Activated CD4-positive, alpha-beta T cell treated with anti-CD3 and anti-CD28 coated beads, Interleukin-2, Interleukin-6, amounts not matched to agents 100 ng/mL and 50 ng/mL, durations not matched to agents 16 hours and 8 hours (primary cell): ENCODE measurements at places on chromosomes 4 and X.
A peak's percentile ranks its signal among the peaks of the same experiment; 100 is the strongest.

- DNase-seq: no peak
These were observed 93.3 kb downstream of the YIPF7 start for GRCh38 chr4:44558031-44558605.

DNA sequence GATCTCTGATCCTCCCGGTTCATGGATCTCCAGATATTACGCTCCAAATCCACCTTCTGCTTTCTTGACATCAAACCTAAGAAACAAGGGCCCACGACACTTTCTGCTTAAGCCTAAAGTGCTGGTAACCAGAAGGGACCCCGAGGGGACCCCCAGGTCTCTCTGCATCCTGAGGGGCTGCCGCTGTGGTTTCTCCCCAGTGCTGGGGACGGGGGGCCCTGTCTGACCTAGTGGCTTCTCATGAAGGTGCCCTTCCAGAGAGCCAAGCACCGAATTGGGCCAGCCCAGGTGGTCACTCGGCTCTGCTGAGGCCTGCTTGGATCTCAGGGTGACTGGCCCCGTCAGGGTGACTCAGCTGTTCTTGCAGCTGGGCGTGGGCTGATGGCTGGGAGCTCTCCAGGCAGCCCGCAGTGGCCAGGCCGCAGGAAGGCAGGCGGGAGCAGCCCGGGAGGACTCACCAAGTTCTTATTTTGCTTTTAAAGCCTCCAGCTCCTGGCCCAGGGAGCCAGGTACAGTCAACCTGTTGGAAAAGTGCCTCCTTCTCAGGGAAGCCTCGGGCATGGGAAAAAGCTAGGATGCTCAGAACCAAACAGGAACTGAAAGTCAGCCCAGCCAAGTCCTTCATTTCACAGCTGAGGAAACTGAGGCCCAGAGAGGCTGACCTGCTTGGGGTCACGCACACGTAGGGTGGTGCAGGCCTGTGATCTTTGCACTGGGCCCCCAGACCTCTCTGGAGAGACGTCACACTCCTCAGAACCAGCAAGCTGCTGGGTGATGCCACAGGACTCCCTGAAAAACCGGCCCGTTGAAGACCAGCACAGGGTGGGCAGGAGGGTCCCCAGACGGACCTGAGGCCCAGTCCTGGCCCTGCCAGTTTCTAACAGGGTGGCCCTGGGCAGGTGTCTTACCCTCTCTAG, 16.7 kb downstream of the BLOC1S4 start:
- DNase-seq: no peak

DNA sequence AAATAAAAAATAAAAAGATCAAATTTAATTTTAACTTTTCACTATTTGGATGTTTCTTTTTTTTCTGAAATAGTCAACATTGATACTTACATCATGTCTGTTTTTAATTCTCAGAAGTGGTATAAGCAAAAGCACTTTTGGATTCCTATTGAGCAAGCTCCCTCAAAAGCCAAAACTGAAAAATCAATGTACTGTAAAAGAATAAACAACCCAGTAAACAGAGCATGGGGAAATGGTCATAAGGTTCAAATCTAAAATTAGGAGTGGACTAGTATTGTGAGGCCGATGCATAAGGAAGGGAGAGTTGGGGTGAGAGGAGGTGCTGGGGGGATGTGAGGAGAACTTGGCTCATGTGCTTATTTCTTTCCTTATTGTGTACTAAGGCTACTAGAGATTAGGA, 37.9 kb downstream of the NUDT6 start:
- no peak for DNase-seq

DNA sequence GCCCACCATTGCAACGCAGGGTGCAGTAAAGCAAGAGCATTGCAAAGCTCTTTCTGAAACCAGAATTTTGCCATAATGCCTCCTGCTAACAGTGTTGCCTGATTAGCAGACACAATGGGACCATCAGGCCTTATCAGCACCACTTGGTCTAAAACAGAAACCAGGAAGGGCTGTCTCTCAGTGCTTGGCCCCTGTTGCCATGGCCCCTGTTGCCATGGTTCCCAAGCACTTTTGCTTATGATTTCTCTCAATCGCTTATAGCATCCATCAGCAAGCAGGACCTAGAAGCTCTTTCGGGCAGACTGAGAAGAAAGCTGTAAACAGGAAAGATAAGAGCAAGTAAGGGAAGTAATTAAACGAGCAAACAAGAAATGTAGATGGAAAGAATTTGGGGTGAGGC, 36.8 kb downstream of the RTL5 start:
- DNase-seq: peak; percentile 44

GRCh38 chr4:163378661-163379060, 35.0 kb downstream of the NPY5R start:
- DNase-seq: no peak

- DNase-seq: no peak
These were observed 43.2 kb downstream of the ZBTB49 start for GRCh38 chr4:4333265-4333706.

- no peak for DNase-seq
These were observed 173.8 kb downstream of the MSN start for GRCh38 chrX:65841263-65841662.

- no peak for DNase-seq
These were observed 9.3 kb upstream of the CNGA2 start for GRCh38 chrX:151725338-151725614.

GRCh38 chr4:179415847-179416223, 1973.6 kb upstream of the AGA start:
- no peak for DNase-seq

GRCh38 chr4:78205591-78205990, 148.5 kb downstream of the FRAS1 start:
- no peak for DNase-seq

- no peak for DNase-seq
These were observed 298.1 kb upstream of the SLC7A11 start for GRCh38 chr4:138540056-138540800.

DNA sequence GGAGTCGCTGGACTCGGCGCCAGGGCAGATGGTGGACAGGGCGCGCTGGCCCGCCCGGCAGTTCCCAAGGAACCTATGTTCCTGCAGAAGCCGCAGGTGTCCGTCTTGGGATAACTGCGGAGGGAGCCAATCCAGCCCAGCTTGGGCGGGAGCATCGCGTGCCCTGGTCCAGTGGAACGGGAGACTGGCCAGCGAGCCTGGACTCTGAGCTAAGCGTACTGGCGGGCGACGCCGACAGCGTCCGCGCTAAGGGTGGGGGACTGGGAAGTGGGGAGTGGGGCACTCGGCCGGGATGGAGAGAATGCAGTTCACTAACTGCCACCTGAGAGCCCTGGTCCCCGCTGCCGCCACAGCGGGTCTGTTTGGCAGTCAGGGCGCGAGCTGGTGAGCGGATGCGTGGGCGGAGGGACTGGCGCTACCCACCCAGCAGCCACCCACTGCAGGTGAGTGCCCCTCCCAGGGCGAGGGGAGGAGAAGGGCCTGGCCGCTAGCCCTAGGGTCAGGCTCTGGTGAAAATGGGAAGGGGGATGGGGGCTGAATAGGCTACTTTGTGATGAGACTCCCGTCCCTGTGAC, 1.3 kb upstream of the MAMLD1 start:
- DNase-seq: no peak

- DNase-seq: peak; percentile 18
These were observed 454 bp downstream of the BTC start for GRCh38 chr4:74793757-74794381.

GRCh38 chr4:74796631-74797030, 2.3 kb upstream of the BTC start:
- DNase-seq: no peak

- peak; percentile 50 for DNase-seq
These were observed 45.5 kb upstream of the FAM241A start for GRCh38 chr4:112099701-112100297.

- no peak for DNase-seq
These were observed 1.8 kb downstream of the SFRP2 start for GRCh38 chr4:153787061-153787560.

DNA sequence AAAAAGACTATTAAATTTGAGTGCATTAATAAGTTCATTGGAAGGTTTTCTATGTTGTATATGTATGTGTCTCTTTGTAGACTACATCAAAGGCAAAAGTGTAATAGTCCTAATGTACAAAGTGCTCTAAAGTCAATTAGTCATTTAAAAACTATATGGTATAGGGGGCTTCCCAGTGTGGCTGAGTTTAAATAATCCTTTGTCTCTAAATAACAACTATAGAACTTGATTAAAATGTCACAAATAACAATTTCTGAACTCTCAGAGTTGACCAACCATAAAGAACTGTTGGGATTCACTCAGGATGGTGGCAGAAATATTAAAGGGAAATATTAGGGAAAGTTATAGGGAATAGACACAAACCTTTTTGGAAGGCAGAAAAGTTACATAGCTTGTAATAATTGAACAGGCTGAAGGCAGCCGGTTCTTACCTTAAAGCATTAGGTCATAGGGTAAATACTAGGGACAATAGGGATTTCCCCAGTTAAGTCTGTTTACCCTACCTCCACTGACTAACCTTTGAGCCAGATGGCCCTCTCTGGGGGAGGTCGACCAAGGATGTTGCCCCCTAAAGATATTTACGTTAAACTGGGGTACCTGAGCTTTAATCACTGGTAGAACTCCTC, 1054.2 kb downstream of the ARAP2 start:
- DNase-seq: no peak

DNA sequence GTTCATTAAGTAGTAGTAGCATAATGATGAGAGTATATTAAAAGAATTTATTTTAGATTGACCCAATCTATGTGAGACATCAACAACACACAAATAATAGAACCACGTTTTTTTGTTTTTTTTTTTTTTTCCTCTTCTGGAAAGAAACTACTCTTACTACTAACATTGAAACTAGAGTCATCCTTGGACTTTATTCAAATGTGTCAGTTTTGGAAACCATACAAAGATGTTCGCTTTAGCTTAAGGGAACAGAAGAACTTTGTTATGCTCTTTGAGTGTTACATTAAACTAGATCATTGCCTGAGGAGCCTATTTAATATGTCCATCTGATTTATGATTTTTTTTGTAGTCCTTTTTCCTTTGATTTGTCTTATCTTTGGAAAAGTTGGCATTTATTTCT, 166.7 kb downstream of the RPA4 start:
- DNase-seq: no peak
